ENCODE measurements at places on chromosomes 5 and 9. TPM values are rescaled to one million over a fixed set of nuclear protein-coding genes. Genes with fewer than 3 reads are reported as not detected.
A peak's percentile ranks its signal among the peaks of the same experiment; 100 is the strongest.

- DNase-seq, result peak; percentile 72
Observed at GRCh38 chr5:139844472-139845145, 49.0 kb downstream of the PSD2 start.

DNA sequence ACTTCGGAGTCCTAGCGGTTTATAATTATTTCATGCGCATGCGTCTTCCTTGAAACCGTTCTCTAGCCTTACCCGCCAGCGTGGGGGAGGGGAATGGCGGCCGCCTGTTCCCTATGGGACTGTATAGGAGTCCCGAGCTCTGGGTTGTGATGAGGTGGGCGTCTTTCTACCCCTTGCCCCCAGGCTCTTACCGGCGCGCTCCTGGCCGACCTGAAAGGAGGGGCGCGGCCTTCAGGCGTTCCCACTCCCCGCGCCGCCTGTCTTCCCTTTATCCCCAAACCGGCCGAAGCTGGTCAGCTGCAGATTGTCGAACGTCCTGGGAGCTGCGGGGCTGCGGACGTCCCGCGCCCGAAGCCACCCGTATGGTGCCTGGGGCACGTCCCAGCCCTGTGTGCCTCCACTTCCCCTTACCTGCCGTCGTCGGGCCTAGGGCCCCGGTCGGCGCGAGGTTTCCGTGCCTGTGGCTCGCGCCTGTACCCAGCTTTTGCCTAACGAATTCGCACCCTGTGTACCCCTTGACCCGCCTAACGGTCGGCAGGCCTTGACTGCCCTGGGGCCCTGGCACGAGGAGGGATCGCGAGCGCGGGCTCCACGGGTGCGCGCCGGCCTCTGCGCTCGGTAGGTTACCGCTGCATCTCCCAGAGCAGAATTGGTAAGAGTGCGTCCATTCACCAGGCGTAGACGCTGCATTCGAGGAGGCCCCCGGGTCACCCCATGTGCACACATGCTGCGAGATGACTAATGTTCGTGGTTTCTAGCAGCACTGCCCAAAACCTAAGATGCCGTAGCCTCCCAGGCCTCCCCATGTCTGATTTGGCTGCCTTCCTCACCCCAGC, 653 bp upstream of the HNRNPH1 start:
- no peak for DNase-seq

DNA sequence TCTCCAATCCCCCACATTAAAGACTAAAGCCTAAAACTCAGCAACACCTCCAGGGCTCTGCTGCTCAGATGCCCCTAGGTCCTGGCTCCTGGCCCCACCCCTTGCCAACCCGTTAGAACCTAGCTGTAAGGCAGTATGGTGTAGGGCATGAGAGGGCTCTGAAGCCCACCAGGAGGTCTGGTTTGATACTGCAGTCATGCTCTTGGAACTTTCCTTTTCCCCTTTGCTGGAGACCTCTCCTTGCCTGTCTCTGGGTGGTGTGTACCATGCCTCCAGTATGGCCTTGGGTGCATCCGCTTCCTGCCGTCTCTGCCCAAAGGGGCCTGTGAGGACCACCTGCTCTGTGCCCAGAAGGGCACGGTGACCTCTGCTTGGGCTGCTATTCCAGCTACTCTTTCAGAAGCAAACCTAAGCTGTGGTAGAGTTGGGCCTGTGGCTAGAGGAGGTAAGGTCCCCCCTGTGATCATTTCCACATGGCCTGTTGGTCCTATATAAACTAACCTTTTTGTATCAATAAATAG, 3.5 kb downstream of the TENT4A start:
- DNase-seq, result no peak

GRCh38 chr9:94101162-94101853, 17.0 kb downstream of the PTPDC1 start:
- no peak for DNase-seq

Gene STX17
- 42.4 TPM for total RNA-seq

GRCh38 chr5:151719228-151720000, 32.7 kb upstream of the SPARC start:
- DNase-seq, result no peak

DNA sequence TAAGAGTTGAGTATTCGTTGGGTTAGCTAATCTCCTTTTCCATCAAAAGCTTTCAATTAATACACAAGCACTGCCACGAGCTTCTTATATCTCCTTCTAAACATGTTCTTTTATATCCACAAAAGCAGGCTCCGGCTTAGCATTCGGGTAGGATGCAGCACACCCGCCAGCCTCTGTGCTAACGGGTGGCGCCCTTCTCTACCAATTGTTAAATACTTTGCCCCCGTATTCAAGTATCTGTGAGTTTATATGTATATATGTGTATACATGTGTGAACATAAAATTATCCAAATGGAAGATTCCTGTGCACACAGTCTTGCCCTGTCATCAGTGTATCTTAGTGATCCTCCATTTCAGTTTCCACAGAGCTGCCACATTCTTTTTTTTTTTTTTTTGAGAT, 27.8 kb downstream of the BNIP1 start:
- no peak for DNase-seq

Gene VCAN
- total RNA-seq, result 673 TPM

- no peak for DNase-seq
Observed at GRCh38 chr9:6829536-6829935, 71.8 kb downstream of the KDM4C start.

- DNase-seq, result no peak
Observed at GRCh38 chr9:134485653-134486052, 155.9 kb upstream of the COL5A1 start.

Gene PKD2L2
- total RNA-seq, result not detected

GRCh38 chr9:76580820-76581219, 121.8 kb downstream of the GCNT1 start:
- DNase-seq, result no peak

- no peak for DNase-seq
Observed at GRCh38 chr5:43367909-43368669, 44.1 kb downstream of the CCL28 start.

GRCh38 chr5:172659570-172659908, 18.5 kb downstream of the NEURL1B start:
- DNase-seq, result no peak

Gene ADAMTSL1
- 2.1 TPM for total RNA-seq

- DNase-seq, result no peak
Observed at GRCh38 chr5:108115673-108116072, 266.2 kb downstream of the FBXL17 start.

DNA sequence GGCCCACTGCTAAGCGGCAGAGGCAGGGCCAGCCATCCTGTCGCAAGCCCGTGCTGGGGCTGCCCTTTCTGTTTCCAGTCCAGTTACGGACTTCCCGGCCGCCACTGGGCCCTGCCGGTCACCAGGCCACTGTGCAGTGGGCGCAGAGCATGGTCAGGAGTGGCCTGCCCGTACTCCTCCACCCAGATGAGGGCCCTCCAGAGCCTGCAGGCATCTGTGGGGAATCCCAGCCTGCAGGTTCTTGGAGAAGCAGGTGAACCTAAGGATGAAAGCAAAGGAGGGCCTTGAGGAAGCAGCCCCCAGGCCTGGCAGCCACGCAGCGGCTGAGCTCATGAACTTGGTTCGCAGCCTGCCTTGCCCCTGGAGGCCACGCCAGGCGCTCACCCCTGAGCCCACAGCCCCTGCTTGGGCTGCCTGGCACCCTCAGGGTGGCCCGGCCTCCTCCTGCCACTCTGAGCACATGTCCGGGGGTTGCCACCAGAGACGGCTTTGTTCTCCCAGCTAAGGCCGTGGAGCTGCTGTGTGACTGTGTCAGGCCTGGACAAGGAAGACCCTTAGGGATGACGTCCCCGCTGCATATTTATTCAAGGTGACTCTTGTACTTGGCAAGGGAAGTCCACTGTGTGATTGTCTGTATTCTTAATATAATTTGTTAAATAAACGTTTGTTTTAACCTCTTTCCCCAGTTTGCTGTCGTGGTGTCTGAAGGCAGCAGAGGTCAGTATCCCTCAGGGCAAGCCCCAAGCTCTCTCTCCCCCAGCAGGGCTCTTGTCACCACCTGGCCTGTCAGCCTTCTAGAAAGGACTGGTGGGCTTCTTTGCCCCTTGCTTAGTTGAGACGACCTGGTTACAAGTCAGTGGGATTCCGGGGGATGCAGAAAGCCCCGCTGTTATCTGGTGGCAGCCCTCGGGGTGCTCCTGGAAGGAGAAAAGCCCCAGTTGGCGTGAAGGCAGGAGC, 107.1 kb upstream of the LMX1B start:
- DNase-seq, result no peak

- no peak for DNase-seq
Observed at GRCh38 chr9:89171693-89172092, 6.9 kb downstream of the SHC3 start.

- peak; percentile 27 for DNase-seq
Observed at GRCh38 chr5:147188200-147189108, 46.4 kb upstream of the STK32A start.

GRCh38 chr9:121992571-121993212, 100.4 kb downstream of the TTLL11 start:
- peak; percentile 16 for DNase-seq

Gene SPAG8
- total RNA-seq, result 3.2 TPM
